Mucosa of gallbladder (tissue), 1 donor: ENCODE measurements at places on chromosomes 6 and 20. TPM values are rescaled to one million over a fixed set of nuclear protein-coding genes. Genes with fewer than 3 reads are reported as not detected.

GRCh38 chr20:44054849-44055248 is 132.1 kb downstream of the JPH2 start:
- DNase-seq, result no peak

DNA sequence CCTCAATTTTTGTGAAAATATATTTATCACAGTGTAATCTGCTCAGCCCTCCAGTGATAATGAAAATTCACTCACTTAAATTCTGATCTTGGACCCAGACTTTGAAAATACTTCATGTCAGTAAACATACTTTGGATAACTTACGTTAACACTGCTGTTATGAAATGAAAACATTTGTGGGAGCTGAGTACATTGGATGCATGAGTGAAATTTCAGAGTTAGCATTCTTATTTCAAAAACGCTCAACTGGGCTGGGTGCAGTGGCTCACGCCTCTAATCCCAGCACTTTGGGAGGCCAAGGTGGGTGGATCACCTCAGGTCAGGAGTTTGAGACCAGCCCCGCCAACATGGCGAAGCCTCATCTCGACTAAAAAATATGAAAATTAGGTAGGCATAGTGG is 196.4 kb downstream of the UTRN start:
- DNase-seq, result no peak

GRCh38 chr20:10218536-10219451 is at the start of gene SNAP25:
Gene SNAP25, plus strand, starts transcription at chr20:10218830. Its CDS starts 56,662 bp downstream, at chr20:10275492.
- peak; percentile 76 for DNase-seq

- no peak for DNase-seq
Observed at GRCh38 chr6:35651244-35651643, 37.5 kb downstream of the FKBP5 start.

DNA sequence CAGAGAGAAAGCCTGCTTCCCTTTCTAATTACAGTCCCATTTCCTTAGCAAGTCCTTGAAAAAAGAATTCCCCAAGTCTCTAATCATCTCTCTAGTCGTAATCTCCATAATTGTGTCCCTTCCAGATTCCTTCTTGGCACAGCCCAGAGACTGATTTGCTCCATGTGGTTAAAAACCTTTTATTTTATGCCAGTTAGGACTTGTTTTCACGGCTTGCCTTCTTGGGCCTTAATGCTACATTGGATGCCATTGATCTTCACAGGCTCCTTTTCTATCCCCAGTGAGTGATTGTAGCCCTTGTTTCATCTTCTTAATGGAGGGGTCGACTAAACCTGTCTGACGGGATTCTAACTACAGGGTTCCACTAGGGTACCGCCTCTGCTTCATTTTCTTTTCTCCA is 650.6 kb upstream of the ARID1B start:
- no peak for DNase-seq

DNA sequence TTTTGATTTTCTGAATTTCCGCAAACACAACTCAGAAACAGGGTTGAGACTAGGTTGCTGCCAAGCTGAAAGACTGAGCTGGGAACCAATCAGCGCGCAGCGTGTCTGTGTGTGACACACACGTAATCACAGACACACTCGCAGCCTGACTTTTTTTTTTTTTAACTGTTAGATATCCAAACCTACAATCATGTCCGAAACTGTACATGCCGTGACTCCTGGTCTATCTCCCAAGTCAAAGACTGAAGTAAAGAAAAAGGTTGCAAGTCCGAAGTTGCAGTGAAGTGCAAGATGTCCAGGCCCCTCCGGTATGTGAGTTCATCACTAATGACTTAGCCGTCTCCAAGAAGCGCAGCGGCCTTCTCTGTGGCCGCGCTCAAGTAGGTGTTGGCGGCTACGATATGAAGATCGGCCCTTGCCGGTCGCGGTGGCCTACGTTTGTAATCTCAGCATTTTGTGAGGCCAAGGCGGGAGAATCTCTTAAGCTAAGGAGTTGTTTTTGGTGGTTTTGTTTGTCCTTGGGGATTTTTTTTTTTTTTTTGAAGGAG is 108.2 kb downstream of the HFE start:
- peak; percentile 94 for DNase-seq

DNA sequence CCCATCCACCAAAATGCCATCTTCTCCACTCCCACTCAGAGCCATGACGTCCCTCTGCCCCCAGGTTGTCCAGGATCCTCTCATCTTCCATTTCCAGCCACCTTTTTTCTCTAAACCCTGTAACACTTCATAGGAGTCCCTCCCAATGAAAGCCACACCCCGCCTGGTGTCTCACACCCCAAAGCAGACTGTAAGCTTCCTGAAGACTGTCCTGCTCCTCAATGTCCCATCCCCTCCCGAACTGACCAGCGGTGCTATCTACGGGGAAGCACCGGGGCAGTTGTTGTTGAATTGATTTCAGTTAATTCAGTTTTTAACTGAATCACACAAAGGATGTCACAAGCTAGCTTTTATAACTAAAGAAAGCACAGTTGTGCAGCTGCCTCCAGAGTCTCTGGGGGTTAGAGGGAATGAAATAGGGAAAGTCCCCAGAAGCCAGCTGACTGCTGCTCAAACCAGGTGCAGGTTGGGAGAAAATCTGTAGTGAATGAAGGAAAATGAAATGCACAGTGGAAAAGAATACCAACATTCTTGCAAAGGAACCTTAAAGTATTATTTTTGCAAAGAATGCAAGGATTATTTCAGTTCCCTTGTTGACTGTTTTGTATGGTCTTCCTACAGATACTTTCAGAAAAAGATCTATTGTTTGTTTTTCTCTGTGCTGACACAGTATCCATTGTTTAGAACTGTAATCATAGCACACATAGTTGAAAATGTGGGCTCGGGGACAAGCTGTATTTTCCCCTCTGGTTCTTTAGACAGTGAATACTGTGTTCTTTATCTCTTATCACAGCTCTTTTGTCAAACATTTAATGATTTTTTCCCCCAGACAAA is 222.6 kb upstream of the QKI start:
- DNase-seq, result no peak

DNA sequence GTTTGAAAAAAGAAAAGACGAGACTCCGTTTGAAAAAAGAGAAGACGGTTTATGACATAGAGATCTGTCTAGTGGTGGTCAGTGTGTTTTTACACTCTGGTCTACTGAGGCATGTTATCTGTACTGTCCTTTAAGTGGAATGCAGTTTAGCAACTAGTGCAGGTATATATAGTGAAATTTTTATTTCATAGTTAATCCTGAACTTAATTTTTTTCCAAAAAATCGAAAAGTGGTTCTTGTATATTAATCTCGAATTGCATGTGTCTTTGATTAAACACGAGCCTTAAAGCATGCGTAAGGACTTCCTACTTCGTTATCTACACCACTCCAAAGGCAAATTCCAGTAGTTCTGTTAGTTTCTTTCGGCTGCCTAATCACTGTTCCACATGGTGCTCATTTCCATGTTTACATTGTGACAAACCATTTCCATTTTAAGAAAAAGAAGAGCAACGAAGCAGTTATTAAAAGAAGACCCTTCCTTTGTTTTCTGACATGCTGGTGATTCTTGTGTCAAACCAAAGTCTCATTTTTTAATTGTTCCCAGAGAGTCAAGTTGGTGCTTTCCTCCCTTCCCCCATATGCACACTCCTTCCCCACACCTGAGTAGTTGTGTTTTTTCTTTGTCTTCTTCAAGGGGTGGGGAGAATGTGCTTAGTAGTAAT is 2.3 kb downstream of the SNX9 start:
- no peak for DNase-seq

GRCh38 chr20:57236813-57237584 is 29.4 kb downstream of the BMP7 start:
- DNase-seq, result no peak

GRCh38 chr6:132244744-132245143 is 156.5 kb downstream of the MOXD1 start:
- DNase-seq, result no peak

Gene AIG1
- 81.4 TPM for total RNA-seq

Gene ERVFRD-1
- total RNA-seq, result 0.40 TPM

Gene MCHR2
- total RNA-seq, result not detected

Gene OR2B6
- not detected for total RNA-seq

Gene LSM2
- 32.5 TPM for total RNA-seq

Gene C6orf141
- 70.0 TPM for total RNA-seq

Gene PLN
- 152 TPM for total RNA-seq
